ENCODE measurements at places on chromosomes 12 and 14.

DNA sequence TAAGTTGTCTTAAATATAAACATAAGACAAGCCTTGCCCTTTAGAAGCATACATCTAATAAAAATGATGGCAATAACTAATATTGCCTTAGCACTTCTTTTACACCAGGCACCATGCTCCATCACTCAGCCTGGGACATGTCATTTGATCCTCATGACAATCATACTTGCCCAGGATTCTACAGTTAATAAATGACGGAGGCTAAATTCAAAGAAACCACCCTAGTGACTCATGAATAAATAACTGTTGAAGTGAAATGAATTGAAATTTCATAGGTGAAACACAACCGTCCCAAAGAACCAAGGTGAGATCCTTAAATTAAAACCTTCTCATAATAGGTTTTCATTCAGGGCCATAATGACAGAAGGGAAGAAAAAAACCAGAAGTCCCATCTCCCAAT lies 89.5 kb downstream of the GRIN2B start:
- no peak for DNase-seq

- no peak for DNase-seq
These were observed 11.7 kb upstream of the FLVCR2 start for GRCh38 chr14:75566752-75567151.

- DNase-seq, result no peak
These were observed 1949.4 kb upstream of the SEL1L start for GRCh38 chr14:83483063-83483462.

DNA sequence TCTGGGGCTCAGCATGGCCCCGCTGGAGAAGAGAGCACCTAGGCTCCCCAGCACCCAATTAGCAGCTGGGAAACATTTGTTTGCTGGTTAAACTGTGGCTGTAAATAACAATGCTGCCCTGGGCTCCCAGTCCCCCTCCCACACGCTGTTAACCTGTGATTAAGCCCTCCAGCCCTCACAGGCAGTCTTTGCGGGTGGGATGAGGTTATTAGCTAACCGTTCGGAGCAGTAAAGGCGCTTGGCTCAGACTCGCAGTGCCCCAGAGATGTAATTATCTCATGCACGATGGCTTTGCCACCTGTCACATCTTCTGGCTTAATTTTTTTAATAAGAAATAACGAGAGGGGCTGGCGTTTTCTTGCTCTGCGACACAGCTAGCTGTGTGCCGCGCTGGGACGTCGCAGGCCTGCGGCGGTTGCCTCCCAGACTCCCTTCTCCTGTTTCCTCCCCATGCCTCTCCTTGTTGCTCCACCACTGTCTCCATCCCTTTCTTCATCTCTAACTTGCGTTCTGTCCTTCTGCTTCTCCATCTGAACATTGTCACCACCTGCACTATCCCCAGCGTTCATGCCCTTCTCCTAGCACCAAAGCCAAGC lies 239.2 kb upstream of the FKBP4 start:
- no peak for DNase-seq

GRCh38 chr14:96940009-96940408 lies 142.8 kb downstream of the VRK1 start:
- no peak for DNase-seq

DNA sequence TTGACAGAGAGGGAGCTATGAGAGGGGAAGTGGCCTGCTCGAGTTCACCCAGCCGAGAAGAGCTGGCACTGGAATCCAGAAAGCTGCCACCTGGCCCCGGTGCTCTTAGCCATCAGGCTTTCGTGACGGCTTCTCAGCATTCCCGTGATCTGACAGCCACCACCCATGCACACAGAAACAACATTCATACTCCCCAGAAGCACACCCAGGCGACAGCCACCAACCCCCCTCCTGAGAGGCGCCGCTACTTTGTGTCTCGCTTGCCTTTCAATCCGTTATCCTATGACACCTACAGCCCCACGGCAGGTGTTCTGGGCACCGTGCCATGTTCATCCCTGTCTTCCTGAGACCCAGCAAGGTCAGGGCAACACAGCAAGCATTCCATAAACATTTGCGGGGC lies 31.4 kb downstream of the PSMC1 start:
- DNase-seq, result no peak

- DNase-seq, result no peak
These were observed 101.0 kb downstream of the FOXG1 start for GRCh38 chr14:28867571-28867970.

DNA sequence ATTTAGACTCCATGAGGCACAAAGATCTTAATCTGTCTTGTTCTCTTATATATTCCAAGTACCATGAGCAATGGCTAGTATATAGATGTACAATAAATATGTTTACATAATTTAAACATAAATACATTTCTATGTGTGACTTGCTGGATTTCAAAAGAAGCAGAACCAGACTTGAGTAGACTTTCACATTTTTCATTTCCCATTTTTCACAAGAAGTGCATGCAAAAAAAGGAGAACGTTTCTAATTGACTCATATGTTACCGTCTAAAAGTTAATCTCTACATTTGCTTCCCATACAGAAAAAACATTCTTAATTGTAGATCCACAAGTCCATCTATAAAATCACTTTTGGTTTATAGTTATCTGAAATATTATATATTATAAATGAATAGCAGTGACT lies 256.5 kb upstream of the USP15 start:
- no peak for DNase-seq

- DNase-seq, result no peak
These were observed 562.2 kb downstream of the GALC start for GRCh38 chr14:87430810-87431209.

GRCh38 chr12:125065021-125065918 lies at the start of gene AACS:
Gene AACS, plus strand, starts transcription at chr12:125065435. Its CDS starts 150 bp downstream, at chr12:125065585.
- DNase-seq, result peak; percentile 72

DNA sequence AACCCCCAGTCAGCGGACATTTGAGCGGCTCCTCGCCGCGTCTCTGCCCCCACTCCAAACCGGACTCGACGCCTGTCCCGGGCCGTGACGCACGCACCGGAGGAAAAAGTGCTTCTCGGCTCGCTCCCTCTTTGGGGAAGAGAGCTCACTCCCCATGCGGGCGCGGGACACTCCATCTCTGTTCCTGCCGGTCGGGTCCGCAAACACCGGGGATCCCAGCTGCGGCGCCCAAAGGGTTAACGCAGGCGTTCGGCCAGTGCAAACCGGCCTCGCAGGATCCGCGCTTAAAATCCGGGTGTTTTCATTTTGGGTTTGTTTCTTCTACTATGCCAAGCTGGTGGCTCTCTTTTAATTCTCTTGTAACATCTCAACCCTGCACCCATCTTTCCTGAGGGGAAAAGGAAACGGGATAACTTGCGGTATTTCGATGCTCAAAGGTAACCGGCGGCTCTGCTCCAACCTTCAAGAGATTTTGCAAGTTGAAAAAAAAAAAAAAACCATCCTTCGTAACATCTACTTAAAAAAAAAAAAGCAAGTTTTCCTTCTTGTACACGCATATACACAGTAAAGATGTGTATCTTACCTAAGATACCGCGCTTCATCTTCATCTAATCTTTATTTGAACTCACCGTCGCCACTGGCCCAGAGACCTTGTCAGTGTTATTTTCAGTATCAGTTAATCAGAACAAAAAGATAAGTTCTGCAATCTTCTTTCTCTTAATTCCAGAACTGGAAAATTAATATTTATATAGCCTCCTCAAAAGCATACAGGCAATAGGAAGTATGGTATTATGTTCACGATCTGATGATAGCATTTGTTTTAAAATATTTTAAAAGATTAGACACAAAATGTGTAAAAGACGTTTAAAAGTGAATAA lies 1.6 kb upstream of the ATP2B1 start:
- no peak for DNase-seq
